ENCODE measurements at places on chromosomes 6 and 20.

DNA sequence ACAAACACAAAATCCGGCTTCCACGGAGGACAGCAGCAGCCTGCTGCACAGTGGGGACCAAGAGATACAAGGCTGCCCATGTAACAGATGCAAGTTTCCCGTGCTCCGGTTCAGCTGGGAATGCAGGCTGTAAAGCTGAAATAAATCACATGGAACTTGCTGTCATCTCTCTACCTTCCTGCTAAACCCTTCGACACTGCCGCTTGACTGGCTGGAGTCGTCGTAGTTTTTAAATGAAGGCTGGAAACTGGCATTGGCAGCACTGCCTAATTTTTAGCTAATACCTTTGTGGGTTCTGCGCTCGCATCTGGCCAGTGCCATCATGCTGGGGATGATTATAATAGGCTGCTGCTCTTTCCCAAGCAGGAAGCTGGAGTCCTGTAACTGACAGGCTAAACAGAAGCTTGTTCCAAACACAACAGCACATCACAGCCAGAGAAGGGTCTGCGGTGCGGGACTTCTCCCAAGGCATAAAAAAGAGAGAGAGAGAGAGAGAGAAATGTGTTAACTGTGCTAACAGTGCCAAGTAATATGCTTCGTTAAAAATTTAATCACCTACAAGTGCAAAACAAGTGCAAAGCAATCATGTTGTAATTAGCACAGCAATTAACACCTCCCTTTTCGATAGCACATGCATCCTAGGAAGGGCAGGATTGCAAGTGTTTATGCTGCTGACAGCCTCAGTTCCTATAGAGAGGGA lies 146.1 kb downstream of the TFAP2A start:
- no peak for DNase-seq

DNA sequence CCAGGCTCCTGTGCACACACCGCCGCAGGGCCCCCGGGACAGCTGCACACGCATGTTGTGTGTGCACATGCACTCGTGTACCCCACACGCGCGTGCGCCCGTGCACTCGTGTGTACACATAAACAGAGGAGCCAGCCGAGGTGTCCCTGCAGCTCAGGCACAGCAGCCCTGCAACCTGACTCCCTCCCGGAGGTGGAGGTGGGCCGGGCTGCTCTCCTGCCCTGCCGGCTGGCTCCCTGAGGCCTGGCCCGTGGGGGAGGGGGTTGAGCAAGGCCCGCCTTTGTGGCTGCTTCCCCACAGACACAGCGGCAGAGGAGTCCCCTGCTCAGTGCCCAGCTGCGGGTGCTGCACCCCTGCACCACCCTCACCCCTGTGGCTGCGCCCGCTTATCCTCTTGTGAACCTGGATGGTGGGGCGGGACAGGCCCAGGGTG lies 624 bp downstream of the RBBP8NL start:
- no peak for DNase-seq

DNA sequence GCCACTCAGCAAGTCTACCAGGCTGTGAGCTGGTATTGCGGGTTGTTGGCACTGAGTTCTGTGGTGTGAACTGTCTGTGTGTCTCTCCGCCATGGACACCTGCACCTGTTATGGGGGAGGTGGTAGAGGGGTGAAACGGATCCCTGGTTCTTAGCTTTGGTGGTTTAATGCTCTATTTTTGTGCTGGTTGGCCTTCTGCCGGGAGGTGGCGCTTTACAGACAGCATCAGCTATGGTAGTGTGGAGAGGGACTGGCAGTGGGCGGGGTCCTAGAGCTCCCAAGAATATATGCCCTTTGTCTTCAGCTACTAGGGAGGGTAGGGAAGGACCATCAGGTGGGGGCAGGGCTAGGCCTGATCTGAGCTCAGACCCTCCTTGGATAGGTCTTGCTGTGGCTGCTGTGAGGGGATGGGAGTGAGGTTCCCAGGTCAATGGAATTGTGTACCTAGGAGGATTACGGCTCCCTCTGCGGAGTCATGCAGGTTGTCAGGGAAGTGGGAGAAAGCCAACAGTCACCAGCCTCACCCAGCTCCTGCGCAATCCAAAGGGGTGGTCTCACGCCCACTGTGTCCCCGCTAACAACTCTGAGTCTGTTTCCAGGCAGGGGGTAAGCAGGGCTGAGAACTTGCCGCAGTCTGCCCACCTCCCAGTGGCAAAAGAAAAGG lies 154.3 kb downstream of the CCDC170 start:
- DNase-seq: no peak

DNA sequence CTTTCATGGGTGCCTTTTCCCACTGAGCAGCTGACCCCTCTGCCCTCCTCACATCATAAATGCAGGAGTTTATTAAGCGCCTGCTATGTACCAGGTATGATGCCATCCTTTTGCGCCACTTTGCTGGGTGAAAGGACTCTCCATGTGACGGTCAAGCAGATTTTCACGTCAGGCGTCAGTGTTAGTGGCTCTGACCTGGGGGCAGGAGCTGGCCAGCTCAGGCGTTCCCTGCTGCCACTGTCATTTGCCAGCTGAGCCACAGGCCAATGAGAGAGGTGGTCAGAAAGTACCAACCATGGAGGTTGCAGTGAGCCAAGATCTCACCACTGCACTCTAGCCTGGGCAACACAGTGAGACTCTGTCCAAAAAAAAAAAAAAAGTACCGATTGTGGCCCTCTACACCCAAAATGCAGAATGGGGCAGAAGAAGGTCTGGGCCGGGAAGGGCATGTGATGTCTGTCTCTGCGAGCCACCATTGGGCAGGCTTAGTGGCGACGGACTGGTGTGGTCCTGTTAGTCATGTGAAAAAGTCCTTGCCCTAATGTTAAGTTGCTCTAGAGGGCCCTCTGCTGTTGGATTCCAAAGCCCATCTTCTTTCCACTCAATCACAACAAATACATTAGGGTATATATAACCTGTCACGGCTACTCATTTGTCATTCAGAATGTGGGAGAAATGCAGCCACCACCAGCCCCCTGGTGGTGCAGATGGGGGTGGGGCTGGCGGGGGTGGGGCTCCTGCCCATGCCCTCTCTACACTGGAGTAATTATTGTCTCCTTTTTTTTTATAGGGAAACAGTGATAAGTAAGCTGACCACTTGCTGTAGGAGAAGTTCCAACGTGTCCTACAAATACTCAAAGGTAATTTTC lies 18.4 kb upstream of the SLC22A1 start:
- DNase-seq: peak; percentile 80

GRCh38 chr20:61295682-61296628 lies 43.9 kb downstream of the CDH4 start:
- DNase-seq: no peak

DNA sequence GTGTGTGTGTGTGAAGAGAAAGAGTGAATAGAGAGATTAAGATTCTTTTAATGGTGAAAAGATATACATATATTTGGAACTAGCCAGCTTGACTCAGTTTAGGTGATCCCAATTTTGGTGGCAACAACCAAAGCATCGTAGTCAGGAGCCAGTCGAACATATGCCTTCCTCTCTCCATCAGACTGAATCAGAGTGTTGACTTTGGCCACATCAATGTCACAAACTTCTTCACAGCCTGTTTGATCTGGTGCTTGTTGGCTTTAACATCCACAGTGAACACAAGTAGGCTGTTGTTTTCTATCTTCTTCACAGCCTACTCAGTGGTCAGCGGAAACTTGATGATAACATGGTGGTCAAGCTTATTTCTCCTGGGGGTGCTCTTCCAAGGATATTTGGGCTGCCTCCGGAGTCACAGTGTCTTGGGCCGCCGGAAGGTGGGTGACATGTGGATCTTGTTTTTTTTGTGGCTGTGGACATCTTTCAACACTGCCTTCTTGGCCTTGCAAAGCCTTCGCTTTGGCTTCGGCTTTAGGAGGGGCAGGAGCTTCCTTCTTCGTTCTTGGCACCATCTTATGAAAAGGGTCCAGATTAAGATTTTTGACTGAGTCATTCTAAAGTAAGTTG lies 3.4 kb downstream of the HLA-F start:
- DNase-seq: no peak

GRCh38 chr20:2942439-2942838 lies 69.2 kb downstream of the PTPRA start:
- no peak for DNase-seq

- peak; percentile 74 for DNase-seq
Measured at GRCh38 chr6:36229223-36229622, 32.7 kb downstream of the BRPF3 start.

DNA sequence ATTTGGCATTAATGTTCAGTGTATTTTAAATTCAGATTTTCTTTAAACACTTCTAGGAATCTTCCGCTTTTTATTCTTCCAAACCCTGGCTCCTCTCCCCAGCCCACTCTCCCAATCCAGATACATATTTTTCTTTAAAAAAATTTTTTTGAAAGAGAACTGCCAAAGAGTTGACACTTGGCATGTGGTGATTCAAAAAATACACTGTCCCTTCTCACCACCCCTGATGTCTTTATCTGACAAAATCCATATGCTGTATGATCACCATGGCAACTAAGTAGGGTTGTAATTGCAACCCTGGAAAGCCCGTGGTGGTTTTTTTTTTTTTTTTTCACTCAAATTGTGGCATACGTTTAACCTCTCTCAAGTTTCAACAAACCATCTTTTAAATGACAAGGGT lies 355.8 kb upstream of the SASH1 start:
- no peak for DNase-seq

- peak; percentile 20 for DNase-seq
Measured at GRCh38 chr20:31515072-31515774, 981 bp downstream of the HM13 start.

GRCh38 chr6:152625213-152625612 lies 11.9 kb downstream of the SYNE1 start:
- no peak for DNase-seq

DNA sequence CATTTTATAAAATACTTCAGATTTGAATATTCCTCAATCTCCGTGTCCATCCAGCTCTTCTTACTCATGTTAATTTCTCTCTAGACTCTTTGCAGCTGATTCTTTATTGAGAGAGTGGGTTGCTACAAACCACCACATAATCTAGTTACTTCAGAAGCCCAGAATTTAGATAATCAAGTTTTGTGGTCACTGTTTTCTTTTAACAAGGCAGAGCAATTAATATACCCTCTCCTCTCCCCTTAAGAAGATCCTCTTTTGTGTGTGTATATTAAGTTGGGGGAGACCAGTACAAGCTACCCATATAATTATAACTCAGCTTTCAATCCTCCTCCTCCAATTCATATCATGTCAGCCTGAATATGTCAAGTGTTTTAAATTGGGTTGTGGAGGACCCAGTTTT lies 95.1 kb downstream of the IRAK1BP1 start:
- peak; percentile 45 for DNase-seq

GRCh38 chr20:25033924-25034300 lies 24.0 kb downstream of the ACSS1 start:
- no peak for DNase-seq

DNA sequence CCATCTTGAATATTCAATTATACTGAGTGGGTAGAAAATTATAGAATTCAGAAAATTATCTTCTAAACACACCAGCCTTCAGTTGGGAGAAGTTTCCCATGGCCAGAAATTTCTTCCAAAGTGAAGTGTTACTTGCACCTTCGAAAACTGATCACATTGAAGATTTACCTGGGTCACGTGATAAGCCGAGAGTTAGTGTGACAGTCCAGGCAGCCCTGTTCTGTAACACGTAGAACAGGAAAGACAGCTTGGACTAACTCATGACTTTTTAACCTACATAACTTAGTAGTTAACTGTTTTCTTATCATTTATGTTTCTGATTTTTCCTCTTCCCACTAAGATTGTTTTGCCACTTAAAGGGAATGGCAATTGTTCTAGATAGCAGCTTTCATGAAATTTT lies 118.3 kb upstream of the MTHFD1L start:
- no peak for DNase-seq

Measured in hematopoietic multipotent progenitor cell treated with erythropoietin and hydrocortisone succinate and interleukin-3 and kit ligand, for 6 days (in vitro differentiated cells).